ENCODE measurements at places on chromosomes 5 and 9.

- DNase-seq: no peak
These were observed 208.3 kb downstream of the GABBR2 start for GRCh38 chr9:98500337-98500919.

DNA sequence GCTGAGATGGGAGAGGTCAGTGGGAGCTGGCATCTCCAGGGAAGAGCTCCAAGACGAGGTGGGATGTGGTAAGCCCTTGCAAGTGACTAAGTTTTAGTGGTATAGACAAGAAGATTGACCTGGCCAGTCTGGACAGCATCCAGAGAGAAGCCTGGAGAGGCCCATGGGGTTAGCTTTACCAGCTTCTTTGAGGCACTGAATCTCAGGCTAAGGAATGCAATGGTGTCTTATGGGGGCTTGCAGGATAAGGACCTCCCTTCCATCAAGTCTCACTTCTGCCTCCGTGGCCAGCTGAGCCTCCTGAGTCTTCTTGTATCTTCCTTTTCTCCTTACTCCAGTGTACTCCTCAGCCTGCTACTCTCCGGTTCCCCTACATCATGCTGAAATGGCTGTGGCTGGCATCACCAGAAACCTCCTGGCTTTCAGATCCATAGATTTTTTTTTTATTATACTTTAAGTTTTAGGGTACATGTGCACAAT lies 56.5 kb upstream of the JADE2 start:
- no peak for DNase-seq

DNA sequence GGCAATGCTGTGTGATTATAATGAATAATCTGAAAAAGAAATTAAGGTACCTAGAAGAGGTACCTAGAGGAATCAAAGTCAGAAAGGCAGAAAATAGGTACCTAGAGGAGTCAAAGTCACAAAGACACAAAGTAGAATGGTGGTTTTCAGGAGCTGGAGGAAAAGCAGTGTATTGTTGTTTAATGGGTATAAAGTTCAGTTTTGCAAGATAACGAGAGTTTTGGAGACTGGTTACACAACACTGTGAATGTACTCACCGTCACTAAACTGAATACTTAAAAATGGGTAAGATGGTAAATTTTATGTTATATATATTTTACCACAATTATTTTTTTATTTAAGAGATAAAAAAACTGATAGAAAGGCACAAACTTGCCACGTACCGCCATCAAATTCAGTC lies 57.0 kb downstream of the FBXL17 start:
- DNase-seq: no peak

GRCh38 chr5:7436521-7436920 lies 40.6 kb downstream of the ADCY2 start:
- DNase-seq: no peak

DNA sequence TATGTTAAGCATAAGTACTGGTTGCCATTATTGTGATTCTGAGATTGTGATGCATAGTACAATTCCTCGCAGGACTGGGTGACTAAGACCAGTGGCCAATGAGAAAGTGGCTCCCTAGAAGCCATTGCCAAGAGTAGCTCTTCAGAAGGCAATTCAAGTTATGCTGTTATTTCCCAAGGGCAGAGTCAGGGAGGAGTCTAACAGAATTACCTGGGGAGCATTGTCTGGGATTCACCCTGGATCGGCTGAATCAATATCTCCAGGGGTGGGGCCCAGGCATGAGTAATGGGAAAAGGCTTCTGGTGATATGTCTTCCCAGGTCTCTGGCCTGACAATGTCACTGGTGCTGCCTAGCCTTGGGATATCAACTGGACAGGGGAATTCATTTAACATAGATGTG lies 10.9 kb upstream of the ARHGEF28 start:
- no peak for DNase-seq

- DNase-seq: no peak
These were observed 9.4 kb upstream of the GAPT start for GRCh38 chr5:58481828-58482227.

DNA sequence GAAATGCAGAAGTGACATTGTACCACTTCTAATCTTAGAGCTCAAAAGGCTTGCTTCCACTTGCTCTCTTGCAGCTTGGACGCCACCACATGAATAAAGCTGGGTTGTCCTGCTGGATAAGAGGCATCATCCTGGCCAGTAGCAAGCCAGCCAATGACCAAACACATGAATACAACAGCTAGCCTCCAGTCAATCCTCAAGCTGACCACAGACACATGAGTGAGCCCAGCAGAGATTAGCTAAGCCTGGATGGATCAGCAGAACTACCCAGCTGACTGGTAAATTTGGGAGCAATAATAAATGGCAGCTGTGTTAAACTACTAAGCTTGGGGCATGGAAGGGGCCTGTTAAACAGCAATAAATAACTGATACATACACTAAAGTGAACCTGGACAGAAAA lies 121.1 kb upstream of the SLC12A2 start:
- no peak for DNase-seq

DNA sequence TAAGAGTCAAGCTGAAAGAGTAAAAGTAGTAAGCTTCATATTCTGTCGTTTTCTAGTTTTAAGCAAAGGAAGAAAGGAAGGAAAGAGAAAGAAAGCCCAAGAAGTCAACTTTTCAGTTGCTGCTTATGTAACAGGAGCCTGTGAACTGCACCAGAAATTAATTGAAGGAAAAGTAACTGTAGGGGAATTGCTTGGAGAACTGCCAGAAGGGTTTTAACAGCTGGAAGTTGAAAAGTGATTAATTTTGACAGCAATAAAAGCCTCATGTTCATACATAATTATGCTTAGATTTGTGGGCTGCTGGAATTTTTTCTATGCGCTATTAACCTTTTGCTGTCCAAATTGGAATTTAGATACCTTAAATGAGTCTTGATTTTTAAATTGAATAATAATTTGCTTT lies 255.7 kb downstream of the ENC1 start:
- DNase-seq: no peak

GRCh38 chr5:5473226-5473625 lies 50.7 kb downstream of the ICE1 start:
- DNase-seq: no peak

DNA sequence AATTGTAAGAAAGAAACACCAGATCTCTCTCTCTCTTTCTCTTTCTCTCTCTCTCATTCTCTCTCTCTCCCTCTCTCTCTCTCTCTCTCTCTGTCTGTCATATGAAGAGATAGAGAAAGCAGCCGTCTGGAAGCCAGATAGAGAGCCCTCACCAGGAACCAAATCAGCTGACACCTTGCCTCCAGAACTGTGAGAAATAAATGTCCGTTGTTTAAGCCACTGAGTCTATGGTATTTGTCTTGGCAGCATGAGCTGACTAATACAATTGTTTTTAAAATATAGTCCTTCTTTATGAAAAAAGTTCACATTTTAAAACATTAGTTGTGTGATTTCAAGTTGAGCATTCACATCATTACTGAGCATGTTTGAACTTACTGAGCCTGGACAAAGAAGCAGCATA lies 275.6 kb downstream of the CETN3 start:
- DNase-seq: no peak

DNA sequence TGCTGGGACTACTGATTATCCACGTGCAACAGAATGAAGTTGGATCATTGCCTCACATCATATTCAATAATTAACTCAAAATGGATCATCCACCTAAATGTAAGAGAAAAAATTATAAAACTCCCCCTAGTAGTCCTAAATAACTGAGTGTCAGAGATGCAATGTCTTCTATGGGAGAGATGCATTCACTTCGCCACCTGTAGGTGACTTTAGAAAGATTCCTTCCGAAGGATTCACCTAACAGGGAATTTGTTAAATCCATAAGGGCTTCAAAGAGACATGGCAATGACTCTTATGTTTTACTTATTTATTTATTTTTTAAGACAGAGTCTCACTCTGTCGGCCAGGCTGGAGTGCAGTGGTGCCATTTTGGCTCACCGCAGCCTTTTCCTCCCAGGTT lies 526.0 kb downstream of the MTRR start:
- DNase-seq: no peak

- DNase-seq: no peak
These were observed 262.5 kb downstream of the ELAVL2 start for GRCh38 chr9:23563517-23563916.

All from HuH-7.5 (cell line).